ENCODE measurements at places on chromosomes 11 and 22.

- DNase-seq: no peak
Observed at GRCh38 chr11:101705972-101706371, 122.2 kb upstream of the TRPC6 start.

GRCh38 chr11:5339771-5340322 is 3.5 kb downstream of the OR51B5 start:
- DNase-seq: no peak

DNA sequence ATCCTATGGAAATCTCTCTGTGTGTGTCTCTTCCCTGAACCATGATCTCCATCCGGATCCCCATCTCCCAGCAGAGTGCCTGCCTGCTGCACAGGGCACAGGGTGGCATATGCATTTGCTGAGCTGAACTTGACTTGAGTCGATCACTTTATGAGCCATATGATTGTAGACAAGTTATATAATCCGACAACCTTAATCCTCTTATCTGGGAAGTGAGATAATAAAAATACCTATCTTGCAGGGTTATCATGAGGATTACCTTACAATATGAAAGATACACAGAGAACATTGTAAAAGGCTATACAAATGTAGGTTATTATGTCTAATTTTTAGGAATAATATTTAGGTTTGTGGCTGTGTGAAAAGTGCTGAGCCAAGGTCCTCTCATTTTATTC is 124.5 kb downstream of the ST3GAL4 start:
- DNase-seq: no peak

GRCh38 chr11:60710482-60710881 is 11.1 kb downstream of the MS4A8 start:
- no peak for DNase-seq

DNA sequence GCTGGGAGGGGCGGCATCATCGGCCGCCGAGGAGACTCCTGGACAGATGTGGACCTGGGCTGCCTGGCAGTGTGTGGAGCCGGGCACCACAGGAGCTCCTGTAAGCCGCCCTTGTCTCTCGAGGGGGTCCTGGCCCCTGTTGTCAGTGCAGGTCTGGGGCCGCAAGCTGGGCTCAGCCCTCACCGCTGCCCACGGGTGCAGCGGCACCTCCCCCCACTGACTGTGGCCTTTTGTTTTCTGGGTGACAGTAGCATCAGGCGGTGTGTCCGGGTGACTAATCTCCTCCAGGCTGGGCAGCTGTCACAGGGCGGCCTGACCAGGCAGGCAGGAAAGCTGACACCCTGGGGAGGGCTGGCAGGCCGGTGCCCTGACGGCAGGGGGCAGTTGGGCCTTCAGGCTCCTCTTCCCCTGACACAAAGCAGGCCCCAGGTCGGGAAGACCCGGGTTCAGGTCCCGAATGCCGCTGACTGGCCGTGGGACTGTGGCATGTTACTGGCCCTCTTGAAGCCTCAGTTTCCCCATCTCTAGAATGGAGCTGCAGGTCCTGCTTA is 16.3 kb downstream of the DGKZ start:
- DNase-seq: no peak

- DNase-seq: no peak
Observed at GRCh38 chr11:21614961-21615360, 577.9 kb upstream of the ANO5 start.

Data from stimulated activated naive B cell treated with anti-CD40 and anti-IgM and Interleukin-4, amounts not matched to agents 10 μg/mL and 1 μg/mL and 100 μg/mL, for 72 hours (primary cell).